ENCODE measurements at places on chromosomes 11 and 22.

GRCh38 chr22:44591146-44591790, 93.2 kb upstream of the RTL6 start:
- DNase-seq = no peak

- DNase-seq = peak; percentile 49
Observed at GRCh38 chr11:65424205-65425104, 1.9 kb downstream of the NEAT1 start.

- DNase-seq = no peak
Observed at GRCh38 chr11:93073026-93073425, 103.6 kb downstream of the MTNR1B start.

DNA sequence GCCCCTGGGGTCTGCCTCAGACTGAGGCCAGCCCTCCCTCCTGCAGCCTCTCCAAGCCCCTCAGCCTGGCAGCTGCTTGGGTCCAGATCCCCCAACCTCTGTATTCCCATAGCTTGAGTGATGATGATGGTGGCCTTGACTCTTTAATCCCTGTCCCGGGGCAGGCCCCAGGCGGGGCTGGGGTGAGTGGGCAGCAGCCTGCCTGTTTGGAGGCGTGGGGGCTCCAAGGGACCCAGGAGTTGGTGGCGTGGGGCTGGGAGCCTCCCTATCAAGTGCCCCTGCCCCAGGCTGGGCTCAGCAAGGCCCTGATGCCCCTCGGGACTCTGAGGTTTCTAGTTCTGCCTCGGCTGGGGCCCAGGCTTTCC, 22.5 kb downstream of the PPIL2 start:
- DNase-seq = no peak

DNA sequence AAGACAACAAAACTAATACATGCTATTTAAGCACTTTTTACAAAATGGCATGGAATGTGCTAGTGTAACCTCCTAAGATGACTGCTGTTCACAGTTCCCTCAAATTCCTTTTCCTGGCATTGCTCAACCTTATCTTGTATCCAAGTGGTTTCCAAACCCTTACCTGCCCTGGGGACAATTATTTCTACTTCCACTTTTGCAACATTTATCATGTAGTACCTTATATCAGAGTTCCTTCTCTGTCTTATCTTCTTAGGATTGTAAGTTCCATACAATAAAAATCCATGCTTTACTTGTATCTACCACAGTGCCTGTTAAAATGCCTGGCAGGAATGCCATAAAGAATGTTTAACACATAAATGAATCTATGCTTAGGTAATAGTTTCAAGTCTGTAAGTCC, 109.2 kb upstream of the MTMR2 start:
- no peak for DNase-seq

- DNase-seq = no peak
Observed at GRCh38 chr11:61121917-61122316, 19.6 kb downstream of the CD5 start.

DNA sequence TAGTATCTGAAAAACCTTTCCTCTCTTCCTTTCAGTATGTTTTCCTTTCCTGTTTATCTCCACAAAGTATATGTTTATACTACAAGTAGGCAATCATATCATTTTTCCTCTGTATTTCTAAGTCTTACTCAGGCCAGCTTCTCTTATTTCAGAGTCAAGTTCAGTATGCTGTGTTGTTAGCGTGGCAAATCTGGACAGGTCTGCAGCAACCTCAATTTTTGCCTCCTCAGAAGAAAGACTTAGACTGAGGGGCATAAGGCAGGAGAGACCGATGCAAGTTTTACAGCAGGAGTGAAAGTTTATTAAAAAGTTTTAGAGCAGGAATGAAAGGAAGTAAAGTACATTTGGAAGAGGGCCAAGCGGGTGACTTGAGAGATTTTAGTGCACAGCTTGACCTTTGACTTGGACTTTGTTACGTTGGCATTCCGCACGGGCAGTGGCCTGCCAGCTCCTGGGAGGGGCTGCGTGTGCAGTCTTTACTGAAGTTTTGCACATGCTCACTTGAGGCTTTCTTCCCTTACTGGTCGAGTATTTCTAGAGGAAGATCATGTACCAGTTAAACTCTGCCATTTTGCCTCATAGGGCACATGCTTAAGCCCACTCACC, 343.2 kb downstream of the NTM start:
- DNase-seq = no peak

GRCh38 chr22:50238755-50239154, 6.1 kb downstream of the TUBGCP6 start:
- no peak for DNase-seq

DNA sequence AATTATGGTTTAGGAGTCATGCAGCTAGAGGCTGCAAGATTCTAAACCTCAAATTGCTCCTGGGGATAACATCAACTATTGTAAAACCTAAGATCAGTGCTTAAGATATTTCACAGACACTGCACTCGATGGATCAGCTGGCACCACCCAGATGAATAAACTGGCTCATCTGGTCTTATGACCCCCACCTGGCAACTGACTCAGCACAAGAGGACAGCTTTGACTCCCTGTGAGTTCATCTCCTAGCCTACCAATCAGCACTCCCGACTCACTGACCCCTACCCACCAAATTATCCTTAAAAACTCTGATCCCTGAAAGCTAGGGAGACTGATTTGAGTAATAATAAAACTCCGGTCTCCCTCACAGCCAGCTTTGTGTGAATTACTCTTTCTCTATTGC, 782 bp upstream of the TTC12 start:
- no peak for DNase-seq

GRCh38 chr11:116162086-116162885, 610.5 kb downstream of the BUD13 start:
- DNase-seq = no peak

- no peak for DNase-seq
Observed at GRCh38 chr11:93501856-93502255, 41.3 kb downstream of the SMCO4 start.

DNA sequence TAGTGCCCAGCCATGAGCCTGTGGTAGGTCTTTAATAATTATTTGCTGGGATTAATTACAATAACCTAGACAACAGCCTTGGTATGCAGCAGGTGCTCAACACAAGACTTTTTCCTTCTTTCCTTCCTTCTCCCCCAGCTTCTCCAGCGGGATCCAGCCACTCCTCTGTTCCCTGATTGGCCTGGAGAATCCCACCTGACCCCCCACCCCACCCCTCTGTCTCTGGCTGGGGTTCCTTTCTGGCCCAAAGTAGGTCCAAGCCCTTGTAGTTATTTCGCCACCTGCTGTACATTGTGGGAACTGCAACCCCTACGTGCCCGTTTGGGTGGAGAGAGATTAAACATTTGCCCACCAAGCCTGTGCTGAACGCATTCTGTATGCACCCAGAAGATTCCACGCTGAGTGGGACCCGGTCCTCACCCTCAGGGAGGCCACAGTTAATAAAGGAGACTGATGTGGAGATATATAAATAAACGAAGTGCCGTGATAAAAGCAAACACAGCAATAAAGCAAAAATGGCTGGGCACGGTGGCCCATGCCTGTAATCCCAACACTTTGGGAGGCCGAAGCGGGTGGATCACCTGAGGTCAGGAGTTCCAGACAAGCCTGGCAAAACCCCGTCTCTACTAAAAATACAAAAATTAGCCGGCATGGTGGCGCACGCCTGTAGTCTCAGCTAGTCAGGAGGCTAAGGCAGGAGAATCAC, 32.1 kb upstream of the DGKZ start:
- DNase-seq = peak; percentile 78

Data from dorsolateral prefrontal cortex (tissue), 122 donors.